ENCODE measurements at places on chromosomes 12 and 14.

DNA sequence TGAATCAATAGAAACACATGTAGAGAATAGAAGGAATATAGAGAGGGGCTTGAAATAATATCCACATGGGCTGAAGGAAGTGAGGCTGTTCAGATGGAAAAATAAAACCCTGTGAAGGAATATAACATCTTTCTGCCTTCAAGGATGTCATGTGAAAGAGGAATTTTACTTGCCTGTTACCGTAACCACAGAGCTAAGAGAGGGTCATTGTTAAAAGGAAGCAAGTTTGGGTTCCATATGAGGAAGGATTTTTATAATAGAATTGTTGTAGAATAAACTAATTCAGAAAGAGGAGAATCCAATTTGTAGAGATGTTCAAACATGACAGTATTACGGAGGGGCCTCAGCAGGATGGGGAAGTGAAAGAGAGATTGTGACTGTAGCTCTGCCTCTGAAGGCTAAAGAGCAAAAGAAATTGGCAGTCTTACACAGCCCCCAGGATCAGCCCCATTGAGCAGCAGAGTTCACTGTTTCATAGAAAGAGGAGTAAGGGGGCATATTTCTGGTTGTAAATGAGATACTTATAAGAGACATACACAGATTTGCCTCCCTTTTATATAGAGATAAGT lies 41.8 kb upstream of the PTPRR start:
- no peak for DNase-seq

DNA sequence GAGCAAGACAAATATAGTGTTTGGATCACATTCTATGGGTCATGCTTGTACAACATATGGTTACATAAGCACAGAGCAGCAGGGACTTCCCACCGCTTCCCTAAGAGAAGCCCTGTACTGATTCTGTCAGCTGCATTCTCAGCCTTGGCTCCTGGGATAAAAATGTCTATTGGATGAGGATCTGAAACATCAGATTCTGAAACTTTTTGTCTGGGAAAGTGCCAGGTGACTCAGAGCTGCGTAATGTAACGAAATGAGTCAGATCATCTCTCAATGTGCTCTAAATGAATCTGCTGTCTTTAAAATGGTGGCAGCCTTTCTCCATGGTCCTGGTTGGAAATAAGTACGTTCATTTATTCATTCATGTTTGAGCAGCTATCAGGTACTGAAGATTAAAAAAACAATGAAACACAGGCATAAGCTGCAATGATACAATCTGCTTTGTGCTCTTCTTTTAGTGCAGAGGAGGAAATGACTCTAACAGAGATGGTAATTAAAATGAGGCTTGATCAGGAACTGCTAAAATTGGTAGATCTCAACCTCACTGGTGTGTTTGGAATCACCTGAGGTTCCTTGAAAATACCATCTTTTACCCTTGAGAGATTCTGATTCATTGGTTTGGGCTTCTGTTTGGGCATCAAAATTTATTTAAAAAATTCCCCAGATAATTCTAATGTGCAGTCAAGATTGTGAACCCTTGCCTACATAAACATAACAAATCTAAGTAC lies 99.1 kb upstream of the NAP1L1 start:
- no peak for DNase-seq

GRCh38 chr14:22494486-22495135 lies 94.4 kb downstream of the DAD1 start:
- no peak for DNase-seq

- DNase-seq: peak; percentile 70
These were observed 23.0 kb upstream of the EIF2B2 start for GRCh38 chr14:74979442-74980397.

- no peak for DNase-seq
These were observed 85.6 kb downstream of the PLEKHA5 start for GRCh38 chr12:19215115-19215514.

GRCh38 chr12:22204391-22204790 lies 130.1 kb downstream of the ST8SIA1 start:
- DNase-seq: no peak

DNA sequence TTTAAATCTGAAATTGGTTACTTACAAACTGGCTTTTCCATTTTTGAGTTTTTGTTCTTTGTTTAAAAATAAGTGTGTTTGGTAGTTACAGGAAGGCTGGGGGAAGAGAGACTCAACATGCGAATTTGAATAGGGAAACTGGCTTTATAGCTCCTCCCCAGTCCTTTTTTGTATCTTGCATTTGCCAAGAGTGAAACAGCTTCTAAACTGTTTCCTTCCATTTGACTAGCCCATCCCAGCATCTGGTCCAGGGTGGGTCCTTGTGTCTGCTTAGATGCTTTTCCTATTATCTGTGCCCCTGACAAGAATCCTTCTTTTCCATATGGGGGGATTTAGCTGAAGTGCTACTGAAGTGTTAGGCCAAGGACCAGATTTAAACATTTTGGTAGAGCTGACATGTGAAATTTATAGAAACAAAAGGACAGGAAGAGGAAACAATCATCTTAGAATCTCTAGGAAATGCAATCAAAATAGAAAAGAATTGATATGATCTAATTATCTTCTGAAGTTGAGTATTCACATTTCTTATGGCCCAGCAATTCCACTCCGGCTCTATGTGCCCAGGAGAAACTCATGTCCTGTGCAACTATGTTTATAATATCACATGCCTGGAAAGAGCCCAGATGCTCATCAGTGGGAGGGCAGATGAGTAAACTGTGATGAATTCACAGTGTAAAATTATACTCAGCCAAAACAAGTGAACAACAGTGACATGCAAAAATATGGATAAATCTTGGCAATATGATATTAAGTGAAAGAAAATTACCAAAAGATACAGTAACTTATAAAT lies 7.4 kb downstream of the SMOC1 start:
- DNase-seq: no peak

GRCh38 chr14:92501891-92502351 lies 11.7 kb upstream of the RIN3 start:
- DNase-seq: no peak

DNA sequence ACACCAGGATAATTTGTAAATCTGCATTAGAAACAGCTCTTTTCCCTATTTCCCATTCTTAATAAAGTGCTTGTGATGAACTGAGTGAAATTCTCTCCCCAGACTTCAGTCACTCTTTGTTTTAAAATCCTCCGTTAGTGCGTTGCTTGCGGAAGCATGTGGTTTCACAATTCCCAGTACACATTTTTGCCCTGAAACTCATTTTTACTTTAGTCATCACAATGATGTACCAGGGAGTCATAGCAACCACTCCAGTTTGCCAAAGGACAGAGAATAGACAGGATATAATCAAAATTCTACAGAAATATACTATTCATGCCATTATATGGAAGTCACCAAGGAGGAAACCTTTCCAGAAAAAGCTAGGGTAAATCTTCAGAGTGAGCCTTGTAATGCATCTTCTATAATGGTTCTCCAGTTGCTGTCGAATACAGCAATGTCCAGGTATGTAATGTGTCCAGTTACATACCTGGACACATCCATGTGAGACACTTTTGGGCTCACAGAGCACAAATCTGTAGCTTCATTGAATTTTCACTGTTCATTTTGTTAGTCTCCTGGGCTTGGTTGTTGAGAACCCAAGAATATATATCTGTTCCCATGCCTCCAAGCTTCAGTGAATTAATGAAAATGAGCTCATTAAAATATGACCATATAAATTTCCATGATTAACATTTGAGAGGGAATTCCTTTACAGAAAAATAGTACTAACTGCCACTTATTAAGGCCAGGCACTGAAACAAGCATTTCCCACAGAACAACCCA lies 57.8 kb downstream of the GPR135 start:
- no peak for DNase-seq

DNA sequence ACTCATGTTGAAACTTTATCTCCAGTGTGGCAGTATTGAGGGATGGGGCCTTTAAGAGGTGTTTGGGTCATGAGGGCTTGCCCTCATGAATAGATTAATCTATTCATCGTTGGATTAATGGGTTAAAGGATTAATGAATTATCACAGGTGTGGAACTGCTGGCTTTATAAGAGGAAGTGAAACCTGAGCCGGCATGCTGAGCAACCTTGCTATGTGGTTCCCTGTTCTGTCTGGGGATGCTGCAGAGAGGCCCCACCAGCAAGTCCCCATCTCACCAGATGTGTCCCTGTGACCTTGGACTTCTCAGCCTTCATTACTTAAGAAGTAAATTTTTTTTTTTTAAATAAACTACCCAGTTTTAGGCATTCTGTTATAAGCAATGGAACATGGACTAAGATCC lies 109.6 kb downstream of the DYRK2 start:
- no peak for DNase-seq

- no peak for DNase-seq
These were observed 121.4 kb downstream of the SLC15A4 start for GRCh38 chr12:128702371-128702770.

DNA sequence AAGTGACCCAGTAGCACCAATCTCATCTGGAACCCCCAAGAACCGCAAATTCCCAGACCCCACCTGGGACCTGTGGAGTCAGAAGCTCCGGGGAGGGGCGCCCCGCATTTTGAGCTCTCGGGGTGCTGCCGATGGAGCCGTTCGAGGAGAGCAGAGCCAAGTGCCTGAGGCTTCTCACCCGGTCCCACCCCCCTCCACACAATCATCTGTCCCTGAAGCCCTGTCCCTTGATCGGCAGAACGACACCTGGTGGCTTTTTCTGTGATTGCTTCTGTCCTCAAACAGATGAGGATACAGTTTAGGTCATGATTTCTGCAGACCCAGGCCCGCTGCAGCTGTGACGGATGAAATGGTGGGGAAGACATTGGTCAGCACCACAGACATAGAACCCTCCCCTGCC lies 74.7 kb downstream of the NOC4L start:
- DNase-seq: peak; percentile 68

GRCh38 chr14:74176400-74176793 lies 62.9 kb upstream of the VSX2 start:
- DNase-seq: no peak

DNA sequence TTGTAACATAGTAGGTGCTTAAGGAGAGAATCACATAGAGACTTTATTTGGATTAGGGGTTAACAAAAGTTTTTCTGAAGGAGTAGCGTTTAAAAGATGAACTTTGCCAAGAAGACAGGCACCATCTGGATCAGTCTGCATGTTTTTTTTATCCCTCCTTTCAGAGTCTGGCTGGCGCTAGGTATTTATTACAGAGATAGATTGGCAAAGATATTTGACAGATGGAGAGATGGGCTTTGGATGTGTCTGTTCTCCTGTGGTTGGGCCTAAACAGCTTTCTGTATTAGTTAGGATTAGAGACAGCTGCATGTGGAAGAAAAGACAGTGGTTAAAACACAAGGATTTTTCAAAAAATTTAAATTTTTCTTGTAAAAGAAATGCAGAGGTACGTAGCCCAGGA lies 133.9 kb downstream of the C12orf75 start:
- DNase-seq: no peak

- no peak for DNase-seq
These were observed 23.7 kb downstream of the HEBP1 start for GRCh38 chr12:12976366-12976765.

- no peak for DNase-seq
These were observed 1.7 kb upstream of the RAD52 start for GRCh38 chr12:951176-951575.

DNA sequence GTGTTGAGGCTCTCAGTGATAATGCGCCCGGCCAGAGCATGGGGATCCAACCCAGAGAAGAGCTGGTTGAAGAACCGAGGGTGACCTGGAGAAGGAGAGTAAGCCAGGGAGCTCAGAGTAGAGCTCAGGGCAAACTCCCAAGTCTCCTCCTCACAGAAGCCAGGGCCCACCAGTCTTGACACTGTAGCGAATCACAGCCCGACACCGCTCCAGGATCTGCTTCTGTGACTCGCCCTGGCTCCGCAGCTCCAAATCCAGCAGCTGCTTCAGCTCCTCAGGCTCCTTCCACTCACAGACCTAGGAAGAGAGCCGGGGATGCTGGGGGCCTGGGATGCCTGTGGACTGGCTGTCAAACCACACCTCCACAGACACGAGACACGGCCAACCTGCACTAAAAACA lies 8.2 kb upstream of the ZNF740 start:
- DNase-seq: no peak

DNA sequence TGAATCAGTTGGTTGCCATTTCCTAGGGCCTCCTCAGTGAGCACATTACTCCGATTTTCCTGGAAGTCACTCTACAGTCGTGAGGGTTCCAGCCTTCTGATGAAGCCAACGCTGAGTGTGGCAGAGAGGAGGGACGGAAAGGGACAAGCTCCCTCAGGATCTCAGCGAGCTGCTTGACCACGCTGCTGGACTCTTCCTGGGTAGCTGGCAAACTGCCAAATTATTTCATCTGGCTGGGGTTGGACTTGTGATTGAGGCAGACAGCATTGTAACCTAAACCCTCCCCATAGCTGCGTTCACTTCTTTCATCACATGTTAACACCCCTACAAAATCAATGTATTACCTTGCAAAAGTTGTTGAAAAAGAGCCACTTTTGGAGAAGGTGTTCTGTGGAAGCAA lies 69.6 kb upstream of the CHST11 start:
- DNase-seq: no peak

DNA sequence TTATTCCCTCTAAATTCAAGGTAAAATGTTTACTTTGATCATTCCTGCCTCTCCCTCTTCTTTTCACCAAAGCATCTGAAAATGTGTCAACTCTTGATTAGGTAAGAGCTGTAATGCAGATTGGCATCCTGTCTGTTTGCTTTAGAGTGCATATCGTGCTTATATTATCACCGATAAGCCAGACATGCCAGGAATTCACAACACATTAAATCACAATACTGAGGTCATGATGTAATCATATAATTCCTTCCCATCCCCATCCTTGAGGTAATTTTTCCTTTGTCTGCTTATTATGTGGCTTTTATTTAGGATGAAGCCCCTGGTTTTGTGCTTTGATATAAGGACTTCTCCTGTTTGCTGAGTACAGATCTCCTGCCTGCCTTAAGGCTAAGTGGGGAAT lies 10.2 kb downstream of the DDX47 start:
- DNase-seq: no peak

GRCh38 chr12:113443030-113443539 lies 20.9 kb downstream of the SDSL start:
- DNase-seq: no peak

DNA sequence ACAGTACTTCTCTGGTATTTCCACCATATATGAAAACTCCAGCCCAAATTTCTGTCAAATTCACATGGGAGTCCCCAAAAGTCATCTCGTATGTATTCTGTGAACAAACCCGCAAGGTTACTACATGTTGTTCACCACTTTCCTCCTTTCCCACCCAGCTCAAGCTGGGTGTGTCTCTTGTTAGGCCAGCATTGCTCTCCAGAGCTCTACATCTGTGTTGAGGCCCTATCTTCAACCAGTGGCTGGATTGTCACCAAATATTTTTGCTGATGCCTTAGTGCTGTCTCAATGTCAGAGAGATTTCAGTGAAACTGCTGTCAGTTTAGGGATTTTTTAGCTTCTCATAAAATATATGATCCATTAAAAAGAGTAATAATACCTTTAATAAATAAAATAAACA lies 230.9 kb downstream of the BTG1 start:
- no peak for DNase-seq

DNA sequence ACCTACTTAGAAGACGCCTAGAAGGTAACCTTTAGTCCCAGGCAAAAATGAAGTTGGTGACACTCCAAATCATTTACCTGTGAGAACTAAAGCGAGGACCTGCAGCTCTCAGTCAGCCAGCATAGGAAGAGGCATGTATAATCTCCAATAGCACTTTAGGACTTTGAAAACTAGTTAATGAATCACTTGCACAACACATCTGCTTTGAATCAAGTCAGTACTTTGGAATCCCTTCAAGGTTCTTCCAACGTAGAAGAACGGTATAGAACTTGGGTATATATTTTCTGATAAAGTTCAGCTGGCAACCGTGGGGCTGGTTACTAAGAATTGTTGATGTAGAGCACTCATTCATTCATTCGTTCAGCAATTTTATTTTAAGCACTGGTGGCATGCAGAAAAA lies 251.9 kb downstream of the TMEM132D start:
- no peak for DNase-seq

Data from neural progenitor cell (in vitro differentiated cells).